ENCODE measurements at places on chromosomes 7 and 10. TPM values are rescaled to one million over a fixed set of nuclear protein-coding genes. Genes with fewer than 3 reads are reported as not detected.
A peak's percentile ranks its signal among the peaks of the same experiment; 100 is the strongest.

DNA sequence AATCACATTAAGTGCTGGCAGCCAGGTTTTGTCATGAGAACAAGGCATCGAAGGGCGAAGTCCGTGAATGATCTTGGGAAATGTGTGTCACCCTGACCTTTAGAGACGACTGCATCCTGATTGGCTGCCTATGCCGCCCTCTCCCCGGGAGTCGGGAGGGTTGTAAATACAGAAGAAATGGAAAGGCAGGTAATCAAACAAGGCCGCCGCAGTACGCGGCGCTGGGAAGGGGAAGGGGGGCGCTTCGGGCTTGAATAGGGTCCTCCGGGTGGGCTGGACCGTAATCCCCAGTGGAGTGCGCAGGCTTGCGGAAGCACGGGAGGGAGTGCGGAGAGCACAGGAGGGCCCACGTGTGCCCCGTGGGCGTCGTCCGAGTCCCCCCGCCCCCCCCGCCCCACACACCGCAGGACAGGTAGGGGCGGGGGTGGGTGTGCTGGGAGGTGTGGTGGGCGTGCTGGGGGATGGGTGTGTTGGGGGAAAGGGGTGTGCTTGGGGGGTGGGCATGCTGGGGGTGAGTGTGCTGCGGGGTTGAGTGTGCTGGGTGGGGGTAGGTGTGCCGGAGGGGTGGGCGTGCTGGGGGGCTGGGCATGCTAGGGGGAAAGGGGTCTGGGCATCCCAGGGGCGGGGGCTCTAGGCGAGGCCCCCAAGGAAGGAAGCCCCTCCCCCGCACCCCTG, 169.4 kb downstream of the ARHGAP12 start:
- DNase-seq, result peak; percentile 45

DNA sequence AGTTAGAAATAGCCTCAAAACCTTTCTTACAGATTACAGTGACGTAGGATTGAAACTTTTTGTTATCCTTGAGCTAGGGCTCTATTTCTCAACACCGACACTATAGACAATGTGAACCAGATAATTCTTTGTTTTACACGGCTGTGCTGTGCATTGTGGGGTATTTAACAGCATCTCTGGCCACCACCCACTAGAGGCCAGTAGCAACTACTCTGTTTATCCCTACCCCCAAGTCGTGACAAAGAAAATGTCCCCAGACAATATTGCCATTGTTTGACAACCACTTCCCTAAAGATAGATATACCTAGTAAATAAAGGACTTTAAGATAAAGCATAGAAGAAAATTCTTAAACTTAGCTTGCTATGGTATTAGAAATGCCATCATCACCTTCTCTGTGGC, 359.6 kb downstream of the ARL4A start:
- no peak for DNase-seq

DNA sequence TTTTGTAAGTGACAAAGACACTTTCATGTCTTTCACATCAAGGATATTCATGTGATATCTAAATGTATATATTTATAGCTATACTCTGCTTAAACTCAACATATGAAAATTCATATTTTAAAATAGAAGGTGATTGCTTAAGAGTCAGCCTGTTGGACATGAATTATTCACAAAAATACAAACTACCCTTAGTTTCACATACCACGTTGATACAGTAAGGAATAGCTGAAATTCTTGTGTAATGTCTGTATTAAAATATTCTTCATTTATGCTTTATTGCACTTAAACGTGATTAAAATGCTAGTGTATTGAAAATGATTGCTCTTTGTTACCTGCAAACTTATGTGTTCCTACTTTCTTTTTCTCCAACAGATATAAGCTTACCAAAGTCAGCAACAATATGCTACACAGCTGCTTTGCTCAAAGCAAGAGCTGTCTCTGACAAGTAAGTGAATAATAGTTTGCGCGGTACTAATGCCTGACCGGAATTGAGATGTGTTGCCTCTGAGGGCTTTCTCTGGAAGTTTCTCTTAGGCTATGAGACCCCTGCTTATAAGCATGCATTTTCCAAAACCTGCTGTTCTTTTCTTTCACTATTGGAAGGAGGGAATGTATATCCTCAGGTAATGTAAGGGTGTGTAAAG, 133.8 kb downstream of the WNT2 start:
- no peak for DNase-seq

- no peak for DNase-seq
Measured at GRCh38 chr10:87060280-87060928, 34.2 kb downstream of the GLUD1 start.

GRCh38 chr7:133409966-133410365, 157.1 kb downstream of the EXOC4 start:
- no peak for DNase-seq

The TMEM229A gene
- total RNA-seq, result not detected

The HOXA1 gene
- total RNA-seq, result 0.80 TPM

The LRRC18 gene
- total RNA-seq, result not detected

The TUBAL3 gene
- total RNA-seq, result 1.9 TPM

The PTPN20 gene
- 5.6 TPM for total RNA-seq

The MYL7 gene
- total RNA-seq, result 0.73 TPM
